SHP77 (cell line): ENCODE measurements at places on chromosomes 3 and 15.
A peak's percentile ranks its signal among the peaks of the same experiment; 100 is the strongest.

DNA sequence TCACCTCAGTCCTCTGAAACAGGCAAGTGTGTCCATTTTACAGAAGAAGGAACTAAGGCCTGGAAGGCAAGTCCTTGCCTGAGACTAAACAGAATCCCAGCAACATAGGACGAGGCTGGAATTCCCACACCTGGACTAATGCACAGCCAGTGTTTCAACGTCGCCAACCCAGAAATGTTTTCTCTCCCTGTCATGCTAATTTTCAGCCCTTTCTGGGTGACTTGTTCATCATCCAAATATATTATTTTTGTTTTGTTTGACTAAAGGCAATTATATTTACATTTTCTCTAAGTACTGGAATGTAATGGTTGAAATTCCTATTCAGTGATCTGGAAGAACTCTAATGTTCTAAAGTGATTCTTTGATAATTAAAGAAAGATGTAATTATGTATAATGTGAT lies 51.8 kb downstream of the BTD start:
- no peak for DNase-seq

GRCh38 chr3:33915796-33916546 lies 117.5 kb downstream of the PDCD6IP start:
- peak; percentile 16 for DNase-seq

GRCh38 chr3:101574388-101575112 lies 570 bp downstream of the PCNP start:
- DNase-seq: peak; percentile 63

DNA sequence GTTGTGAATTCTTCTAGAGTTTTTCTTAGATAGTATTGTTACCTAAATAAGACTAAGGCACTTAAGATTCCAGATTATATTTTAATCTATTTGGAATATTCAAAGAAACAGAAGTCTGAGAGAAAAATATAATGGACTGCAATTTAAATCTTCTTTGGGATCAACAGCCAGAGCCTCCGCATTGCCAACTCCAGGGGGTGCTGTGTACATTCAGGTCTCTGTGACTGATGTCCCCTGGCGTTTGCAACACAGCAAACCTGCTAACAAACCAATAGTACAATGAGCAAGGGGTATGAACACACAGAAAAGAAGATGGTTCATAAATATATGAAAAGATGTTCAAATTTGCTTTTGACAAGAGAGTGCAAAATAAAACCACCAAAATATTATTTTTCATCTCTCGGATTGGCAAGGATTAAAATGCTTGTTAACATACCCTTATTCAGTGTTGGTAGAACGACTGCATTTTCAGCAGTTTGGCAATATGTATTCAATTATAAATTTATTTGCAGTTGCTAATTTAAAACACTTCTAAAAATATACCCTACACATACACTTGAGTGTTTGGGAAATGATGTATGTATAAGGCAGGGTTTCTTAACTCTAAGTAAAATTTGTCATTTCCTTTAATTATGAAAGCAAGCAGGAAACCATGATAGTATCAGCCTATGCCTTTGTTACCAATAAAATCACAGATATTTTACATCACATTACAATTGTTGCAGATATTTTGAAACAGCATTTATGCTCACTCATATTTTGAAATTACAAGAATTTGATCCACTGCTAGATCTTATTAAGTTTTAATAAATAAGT lies 16.1 kb upstream of the TM4SF1 start:
- DNase-seq: peak; percentile 86

DNA sequence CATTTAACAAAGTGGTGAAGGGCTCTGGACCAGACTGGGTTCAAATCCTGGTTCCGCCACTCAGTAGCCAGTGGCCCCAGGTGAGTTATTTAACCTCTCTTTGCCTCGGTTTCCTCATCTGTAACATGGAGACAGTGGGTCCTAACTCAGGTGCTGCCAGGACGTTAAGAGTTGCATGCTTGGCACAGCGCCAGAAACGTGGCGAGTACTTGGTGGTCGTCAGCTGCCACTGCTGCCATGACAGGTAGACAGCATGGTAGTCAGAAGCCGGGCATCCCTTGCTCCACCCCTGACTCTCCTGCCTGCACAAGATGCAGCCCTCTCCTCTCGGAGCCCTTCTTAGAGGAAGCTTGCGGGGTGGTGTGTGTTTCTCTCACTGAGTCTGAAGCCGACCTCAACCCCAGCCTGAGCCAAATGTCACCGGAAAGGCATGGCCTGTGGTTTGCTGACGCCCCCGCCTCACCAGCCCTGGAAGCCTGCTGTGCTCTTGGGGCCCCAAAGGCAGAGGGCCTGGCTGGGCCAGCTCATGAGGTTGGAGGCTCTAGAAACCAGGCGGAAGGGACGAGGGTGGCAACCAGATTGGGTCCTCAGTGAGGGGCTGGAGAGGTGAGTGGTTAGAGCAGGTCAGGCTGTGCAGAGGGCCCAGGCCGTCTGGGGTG lies 160.8 kb upstream of the TLE3 start:
- no peak for DNase-seq

DNA sequence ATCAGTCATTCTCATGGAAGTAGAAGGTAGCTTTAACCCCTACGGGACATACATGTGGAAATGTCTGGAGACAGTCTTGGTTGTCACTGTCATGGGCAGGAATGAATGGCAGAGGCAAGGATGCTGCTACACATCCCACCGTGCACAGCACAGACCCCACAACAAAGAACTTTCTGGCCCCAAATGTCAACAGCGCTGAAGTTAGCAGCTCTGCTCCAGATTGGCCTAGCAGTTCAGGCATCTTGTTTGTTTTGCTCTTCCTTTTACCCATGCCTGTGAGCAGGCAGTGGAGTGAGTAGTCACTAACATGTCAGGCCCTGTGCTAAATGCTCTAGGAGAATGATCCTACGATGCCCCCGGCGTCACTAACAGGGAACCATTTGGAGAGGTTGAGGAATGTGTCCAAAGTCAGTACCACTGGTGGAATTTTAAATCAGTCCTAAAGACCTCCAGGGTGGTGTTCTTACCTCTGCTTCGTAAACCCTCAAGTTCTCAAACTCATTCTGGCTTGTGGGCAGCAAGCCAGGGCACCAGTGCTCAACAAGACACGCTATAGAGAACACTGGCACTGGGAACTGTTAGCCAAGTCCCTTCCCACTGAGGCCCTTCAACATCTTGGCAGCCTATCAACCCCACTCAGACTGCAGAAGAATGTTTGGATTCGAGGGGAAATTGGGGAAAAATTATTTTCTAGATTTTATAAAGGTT lies 142.2 kb downstream of the FOXP1 start:
- no peak for DNase-seq

DNA sequence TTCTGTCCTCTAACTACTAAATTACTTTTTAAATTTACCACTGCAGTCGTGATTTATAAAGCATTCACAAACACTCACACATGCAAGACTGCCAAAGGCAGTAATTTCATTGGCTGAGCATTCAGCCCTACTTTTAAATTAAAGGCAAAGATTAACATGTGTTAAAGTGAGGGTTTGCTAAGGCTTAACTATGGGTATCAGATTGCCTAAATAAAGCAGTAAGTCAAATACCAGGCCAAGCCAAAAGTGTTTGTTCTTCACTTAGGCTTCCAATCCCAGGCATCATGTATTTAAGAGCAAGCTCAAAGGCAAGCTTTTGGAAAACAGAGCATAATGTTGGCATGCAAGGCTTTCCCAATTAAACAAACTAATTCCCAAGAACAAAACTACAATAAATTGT lies 187.3 kb downstream of the SUCNR1 start:
- peak; percentile 26 for DNase-seq

- no peak for DNase-seq
Measured at GRCh38 chr3:156548041-156548687, 6.8 kb downstream of the SSR3 start.

DNA sequence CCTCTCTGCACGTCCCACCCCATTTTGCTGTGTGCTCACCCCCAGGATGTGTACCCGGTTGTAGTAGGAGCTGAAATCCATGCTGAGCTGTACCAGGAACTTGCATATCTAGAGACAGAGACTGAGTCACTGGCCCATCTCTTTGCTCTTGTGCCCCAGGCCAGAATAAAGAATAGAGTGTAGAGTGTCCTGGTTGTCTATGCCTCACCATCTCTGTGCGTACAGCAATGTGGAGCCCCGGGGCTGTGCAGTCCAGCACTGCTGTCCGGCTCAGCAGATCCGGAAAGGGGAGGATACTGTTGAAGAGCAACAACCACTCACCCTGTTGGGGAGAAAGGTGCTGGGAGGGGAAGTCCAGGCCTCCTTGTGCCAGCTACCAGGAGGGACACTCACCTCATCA lies 2.6 kb downstream of the DALRD3 start:
- DNase-seq: no peak
